ENCODE measurements at places on chromosomes 1 and 21. TPM values are rescaled to one million over a fixed set of nuclear protein-coding genes. Genes with fewer than 3 reads are reported as not detected.

DNA sequence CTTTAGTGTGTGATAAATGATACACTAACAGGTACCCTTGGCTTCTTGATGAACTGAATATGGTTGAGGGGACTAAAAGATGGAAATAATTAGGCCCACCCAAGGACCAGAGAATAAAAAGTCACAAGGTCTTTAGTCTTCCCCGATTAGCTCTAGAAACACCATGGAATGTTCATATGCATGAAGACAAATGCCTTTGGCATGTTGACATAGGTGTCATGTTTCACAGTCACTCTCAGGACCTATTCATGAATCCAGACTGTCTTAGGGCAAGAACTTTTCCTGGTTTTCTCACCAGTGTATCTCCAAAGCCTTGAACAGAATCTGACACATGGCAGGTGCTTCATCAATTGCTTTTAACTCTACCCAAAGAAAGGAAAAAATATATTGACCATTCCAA lies 412.8 kb downstream of the AJAP1 start:
- no peak for DNase-seq

DMRTA2 gene
- not detected for total RNA-seq

F5 gene
- 0.94 TPM for total RNA-seq

- DNase-seq = peak; percentile 98
Measured at GRCh38 chr1:19485362-19486187, at the start of gene CAPZB. CAPZB (minus strand) TSS chr1:19485539; CDS start chr1:19485438, 101 bp downstream.

GRCh38 chr1:84876353-84876752 lies 16.7 kb downstream of the LPAR3 start:
- DNase-seq = no peak

DNA sequence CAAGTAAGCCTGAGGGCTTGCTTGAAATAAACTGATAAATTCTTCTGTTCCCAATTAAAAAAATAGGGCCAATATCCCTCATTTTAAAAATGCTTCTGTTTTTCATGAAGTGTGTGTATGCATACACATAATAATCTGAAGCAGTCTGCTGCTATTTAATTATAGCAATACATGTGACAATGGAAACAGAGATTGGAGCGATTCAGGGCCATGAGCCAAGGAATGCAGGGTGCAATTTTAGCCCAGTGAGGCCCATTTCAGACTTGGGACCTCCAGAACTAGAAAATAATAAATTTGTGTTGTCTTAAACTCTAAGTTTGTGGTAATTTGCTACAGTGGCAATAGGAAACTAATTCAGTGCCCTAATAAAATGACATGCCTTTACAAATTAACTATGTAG lies 264.9 kb downstream of the LTN1 start:
- DNase-seq = no peak
